Keratinocyte (primary cell): ENCODE measurements at places on chromosomes 5 and 9. TPM values are rescaled to one million over a fixed set of nuclear protein-coding genes. Genes with fewer than 3 reads are reported as not detected.

DNA sequence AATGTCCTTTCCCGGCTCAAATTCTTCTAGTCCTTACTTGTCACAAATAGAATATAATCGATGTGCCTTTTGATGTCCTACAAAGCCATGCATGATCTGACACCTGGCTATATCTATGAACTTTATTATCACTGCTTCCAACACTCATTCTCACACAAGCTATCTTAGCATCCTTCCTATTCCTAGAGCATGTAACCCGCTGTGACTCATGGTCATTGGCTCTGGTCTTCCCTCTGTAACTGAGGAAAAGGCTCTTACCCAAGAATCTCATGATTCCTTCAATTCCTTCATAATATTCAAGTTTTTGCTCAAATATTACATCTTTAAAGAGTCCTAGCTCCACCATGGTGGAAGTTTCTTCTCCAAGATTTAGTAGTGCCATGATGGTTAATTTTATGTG is 480.0 kb upstream of the PAPPA start:
- DNase-seq, result no peak

DNA sequence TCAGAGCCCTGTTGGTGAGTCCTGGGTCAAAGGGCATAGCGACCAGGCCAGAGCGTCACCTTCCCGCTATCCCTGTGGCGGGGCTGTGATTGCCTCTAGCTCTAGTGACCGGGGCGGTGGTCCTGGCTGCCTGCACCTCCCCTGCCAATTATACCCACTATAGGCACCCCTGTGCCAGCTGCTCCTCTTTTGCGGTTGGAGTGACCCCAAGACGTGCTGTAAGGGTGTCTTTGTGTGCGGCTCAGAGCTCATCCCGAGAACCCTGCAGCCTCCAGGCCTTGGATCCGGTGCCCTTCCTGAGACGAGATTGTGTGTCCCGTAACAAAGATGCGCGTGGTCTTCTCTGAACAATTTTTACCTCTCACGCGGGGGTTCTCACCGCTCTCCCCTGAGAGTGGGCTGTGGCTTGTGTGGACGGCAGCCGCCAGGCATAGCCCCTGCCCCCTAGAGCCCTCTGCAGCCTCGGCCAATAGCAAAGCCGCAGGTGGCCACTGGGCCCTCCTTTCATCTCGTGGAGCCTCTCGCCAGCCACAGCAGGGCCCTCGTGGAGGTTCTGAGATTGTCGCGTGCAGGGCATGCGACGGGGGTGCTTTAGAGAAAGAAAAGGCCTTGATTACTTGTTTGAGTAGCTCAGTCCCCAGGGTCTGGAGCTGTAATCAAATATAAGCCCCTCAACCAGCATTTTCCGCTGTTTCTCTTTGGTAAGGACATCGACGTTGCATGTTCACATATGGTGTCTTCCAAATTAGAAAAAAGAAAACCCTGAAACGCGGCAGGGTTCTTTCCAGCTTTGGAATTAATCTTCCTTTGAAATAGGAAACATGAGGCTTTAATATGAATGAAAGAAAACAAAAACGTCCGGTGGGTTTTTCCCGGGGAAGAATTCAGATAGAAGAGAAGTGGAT is 10.7 kb downstream of the NKD2 start:
- DNase-seq, result no peak

DNA sequence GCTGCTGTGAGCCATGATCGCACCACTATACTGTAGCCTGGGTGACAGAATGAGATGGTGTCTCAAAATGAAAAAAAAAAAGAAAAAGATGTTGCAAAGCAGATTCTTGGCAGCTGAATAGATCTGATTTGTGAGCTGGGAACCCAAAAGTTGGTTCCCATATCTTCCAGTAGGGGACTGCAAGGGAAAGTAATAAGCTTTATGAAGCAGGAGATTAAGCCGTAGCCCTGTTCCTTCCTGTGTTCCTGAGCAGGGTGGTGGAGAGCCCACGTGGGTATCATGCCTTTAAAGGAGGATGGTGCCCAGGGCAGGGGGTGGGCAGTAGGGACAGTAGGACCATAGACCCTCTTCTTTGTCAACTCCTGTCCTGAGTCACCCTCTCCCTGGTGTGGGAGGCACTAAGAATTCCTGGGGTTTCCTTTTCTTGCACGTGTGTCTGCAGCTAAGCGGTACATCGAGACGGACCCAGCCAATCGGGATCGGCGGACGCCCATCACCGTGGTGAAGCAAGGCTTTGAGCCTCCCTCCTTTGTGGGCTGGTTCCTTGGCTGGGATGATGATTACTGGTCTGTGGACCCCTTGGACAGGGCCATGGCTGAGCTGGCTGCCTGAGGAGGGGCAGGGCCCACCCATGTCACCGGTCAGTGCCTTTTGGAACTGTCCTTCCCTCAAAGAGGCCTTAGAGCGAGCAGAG is 37.9 kb downstream of the STOM start:
- no peak for DNase-seq

DNA sequence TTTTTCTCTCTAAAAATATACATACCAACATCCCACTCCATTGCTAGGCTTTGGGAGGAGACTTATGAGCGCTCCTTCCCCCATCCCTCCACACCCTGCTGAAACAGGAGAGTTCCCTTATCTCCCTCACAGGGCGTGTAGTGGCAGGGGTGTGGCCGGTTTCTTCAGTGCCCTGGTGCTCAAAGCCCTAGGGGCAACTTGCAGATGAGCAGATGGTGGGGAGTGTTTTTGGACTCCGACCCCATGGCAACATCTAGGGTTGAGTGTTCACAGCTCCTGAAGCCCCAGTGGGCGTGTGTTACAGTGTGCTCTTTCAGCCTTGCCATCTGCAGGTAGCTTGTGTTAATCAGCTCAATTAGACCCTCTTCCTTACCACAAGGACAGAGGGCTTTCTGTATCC is 409.5 kb downstream of the MAT2B start:
- DNase-seq, result no peak

- DNase-seq, result no peak
Observed at GRCh38 chr5:156019571-156020180, 307.3 kb upstream of the SGCD start.

DNA sequence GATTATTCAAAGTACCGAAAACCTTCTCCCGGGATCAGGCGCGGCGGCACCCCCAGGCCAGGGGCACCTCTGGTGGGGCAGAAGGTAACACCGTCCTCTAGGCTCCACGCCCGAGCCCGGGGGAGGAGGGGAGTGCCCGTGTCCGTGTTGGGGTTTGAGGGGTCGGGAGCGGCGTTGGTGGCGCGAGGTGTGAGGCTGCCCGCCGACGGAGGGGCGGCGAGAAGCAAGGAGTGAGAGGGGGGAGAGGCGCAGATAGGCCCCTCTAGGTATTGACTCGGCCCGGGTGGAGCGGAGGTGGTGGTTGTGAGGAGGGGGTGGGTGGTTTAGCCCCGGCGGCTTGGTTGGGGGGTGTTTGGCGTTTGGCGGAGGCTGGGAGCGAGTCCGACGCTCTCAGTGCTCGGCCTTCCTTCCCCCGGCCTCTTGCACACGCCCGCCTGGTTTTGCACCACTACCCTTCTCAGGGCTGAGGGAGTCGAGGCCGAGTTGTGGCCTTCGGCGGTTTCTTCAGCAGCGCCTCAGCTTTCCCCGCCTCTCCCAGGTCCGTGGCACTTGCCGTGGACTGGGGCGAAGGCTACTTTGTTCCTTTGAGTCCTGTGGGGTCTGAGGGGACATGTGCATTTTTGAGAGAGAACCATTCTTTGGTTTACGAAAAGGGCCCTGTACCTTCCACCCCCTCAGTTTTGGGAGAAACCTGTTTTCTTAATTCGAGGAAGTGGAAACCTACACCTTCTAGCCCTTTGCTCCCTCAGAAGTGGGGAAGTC is 450 bp downstream of the GPBP1 start:
- no peak for DNase-seq

Gene PDE6A
- 0.03 to 0.05 TPM (median 0.03 TPM) in 3 replicates for polyA plus RNA-seq

DNA sequence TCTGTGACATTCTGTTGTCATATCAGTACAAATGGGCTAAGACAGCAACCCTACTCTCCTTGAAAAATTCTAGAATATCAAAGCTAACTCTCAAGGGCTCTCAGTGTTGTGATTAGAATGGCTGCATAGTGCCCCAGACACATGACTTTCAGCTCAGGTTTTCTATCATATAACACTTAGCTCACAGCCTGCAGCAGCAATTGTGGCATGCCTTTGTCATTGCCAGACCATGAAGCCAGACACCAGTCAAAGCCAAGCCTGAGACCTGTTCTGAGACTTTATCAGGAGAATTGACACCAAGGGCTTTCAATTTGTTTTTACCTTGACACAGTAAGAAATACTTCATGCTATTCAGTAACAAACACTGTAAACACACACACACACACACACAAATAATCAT is 159.0 kb upstream of the SNX2 start:
- DNase-seq, result no peak

Gene ALDH1B1
- polyA plus RNA-seq, result 10.9 to 22.0 TPM (median 14.4 TPM) in 3 replicates

DNA sequence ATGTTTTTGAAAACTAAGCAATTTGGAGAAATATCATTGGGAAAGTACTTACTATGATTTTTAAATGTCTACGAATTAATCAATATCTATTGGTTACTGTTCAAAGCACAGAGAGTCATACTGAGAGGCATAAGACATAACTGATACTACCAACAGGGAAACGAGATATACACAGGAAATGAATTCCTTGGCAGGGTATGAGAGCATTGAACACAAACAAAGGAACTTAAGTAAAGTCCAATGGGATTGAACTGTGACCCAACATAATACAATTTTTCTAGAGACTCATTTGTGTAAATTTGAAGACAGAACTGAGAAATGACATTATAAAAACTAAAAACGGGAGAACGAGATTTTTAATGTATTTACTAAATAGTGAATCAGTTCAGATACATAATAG is 1.3 kb upstream of the ITGA1 start:
- DNase-seq, result no peak
